ENCODE measurements at places on chromosomes 5 and 9.

GRCh38 chr9:87147839-87148238 is 200.5 kb upstream of the GAS1 start:
- no peak for DNase-seq

DNA sequence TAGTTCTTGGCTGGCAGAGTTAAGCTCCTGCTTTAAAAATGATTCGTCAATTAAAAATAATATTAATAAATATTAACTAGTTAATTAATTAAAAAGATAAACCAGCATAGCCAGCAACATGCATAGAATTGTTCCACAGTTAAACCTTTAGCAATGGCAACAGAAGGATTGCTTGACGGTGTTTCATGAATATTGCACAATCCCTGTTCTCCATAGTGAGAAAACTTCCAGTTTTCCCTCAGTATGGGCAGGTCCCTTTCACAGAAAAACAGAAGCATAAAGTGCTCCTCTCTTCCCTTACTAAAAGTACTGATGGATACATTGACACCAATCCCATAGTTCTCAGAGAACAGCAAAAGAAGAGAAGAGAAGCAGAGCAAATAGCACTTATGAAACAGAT is 71.4 kb upstream of the CAST start:
- no peak for DNase-seq

DNA sequence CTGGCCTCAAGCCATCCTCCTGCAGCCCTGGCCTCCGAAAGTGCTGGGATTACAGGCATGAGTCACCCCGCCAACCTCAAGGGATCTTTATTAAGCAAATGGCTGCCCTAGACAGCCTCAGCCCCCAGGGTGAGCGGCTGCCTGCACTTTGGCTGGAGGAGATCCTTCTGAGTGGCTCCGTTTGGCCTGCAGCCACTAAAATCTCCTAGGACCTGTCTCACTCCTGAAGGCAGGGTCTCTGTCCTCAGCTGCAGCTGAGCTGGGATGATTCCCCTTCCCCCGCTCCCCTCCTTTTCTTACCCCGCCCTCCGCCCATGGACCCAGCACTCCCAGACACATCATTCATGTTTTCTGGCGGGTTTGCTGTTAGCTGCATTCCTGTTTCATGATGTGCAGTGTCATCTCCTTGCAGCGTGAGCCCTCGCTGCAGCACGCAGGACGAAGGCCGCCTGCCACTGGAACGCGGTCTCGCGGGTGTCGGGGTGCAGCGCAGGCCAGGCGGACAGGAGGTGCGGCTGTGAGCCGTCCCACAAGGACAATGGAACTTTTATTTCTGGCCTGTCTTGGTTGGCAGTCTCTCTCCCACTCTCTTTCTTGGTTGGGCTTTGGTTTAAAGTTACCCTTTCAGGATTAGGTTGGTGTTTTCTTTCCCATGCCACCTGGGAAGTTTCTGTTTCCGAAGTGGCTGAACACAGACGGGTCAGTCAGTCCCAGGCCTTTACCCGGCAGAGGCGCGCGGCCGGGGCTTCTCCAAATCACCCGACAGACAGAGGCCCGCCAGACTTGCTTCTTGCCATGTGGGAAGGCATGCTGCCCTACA is 137.1 kb downstream of the FOXD1 start:
- no peak for DNase-seq

GRCh38 chr9:126809068-126809467 is 4.2 kb downstream of the ZBTB43 start:
- no peak for DNase-seq

DNA sequence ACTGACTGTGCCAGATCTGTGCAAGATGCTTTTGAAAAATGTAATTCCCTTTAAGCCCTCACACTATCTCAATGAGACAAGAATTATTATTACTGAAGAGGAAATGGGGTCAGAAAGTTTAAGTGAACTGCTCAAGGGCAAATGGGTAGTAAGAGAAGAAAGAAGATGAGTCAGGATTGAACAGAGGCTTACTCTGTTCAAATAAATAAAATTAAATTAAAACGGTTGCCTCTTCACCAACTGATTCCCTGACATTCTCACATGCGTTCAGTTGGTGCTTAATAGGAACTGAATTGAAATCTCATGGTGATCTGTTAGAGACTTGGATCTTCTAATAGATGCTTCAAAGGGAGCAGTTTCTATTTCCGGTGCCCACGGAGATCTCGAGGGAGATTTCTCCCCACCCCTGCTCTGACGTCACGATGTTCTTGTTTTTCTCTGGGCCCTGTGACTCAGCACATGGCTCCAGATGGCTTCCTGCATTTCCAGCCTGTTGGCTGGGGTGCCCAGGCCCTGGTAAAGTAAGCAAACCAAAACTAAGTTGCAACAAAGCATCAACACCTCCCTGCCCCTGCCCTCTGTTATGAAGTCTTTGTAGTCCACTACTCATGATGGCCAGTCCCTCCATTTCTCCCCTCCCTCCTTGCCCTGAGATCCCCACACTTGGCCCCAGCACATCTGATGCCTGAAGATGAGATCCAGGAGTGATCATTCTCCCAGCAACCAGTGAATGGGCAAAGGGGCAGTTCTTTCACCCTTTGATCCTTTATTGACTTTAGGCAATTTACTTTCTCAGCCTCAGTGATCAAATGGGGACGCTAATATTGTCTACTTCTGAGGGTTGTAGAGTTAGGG is 106.1 kb upstream of the CPEB4 start:
- DNase-seq = peak; percentile 71

DNA sequence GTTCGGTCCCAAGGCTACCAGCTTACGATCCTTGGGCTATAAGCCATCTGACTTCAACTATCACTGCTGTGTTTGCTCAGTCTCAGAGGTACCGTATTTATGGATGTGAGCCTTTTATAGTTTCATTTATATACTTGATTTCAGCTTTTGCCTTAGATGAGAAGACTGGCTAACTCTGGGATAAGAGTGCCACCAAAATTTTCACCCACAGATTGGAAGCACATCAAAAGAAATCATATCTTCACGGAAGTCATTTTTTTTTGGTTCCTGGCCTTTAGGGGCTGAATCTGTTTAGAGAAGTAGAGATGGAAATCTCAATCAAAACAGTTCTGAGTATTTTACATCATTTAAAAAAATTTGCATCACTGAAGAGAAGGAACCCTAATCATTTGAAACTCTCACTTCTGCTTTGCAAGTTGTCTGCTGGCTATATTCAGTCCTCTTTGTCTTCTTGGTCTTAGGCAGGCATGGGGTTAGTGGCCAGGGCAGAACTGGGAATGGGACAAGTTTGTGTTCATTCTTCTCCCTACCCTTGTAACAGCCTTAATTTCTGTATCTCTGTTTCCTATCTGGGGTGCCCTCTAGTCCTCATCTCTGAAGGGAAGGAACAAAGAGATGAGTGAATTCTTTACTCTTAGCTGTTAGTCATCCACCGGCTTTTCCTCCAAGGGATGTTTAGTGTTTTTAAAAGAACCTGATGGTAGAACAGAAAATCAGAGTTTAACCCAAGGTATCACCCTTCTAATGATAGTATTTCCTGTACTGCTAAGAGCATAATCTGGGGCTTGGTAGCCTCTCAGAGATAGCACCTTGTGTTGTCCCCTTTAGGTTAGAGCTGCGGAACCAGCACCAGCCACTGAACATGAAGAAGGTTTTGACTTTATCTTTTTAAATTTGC is 14.1 kb upstream of the TNFAIP8 start:
- DNase-seq = peak; percentile 63

GRCh38 chr5:74187757-74188156 is 452.8 kb downstream of the ENC1 start:
- no peak for DNase-seq

DNA sequence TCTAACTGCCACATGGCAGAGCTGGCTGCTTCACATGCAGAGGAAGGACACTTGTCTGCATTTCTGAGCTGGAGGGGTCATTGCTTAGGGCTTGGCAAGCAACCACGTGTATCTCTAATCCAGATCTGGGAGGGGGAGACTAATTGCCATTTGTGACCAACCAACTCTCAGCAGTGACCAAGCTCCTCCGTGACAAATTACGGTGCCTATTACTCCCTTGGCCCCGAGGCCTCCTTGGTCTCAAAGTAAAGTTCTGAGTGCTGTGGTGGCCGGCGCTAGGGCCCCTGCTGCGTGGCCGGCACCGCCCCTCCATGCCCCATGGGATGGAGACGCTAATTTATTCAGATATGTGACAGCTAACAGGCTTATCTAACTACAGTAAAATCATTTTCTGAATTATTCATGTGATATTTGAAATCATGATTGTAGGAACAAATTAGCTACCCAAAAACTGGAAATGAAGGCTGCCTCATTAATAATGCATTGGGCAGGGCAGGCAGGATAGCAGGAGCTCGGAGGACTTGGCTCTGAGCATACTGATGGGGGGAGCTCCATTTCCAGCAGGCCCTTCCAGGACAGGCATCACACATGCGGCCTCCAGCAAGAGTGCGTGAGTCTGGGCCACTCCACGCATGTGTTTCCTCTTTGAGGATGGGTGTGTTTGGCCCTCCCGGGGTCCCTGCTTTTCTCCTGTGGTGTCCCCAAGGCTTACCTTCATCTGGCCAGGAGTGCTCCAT is 67.7 kb downstream of the C5orf15 start:
- DNase-seq = no peak

All from activated T-cell treated with anti-CD3 and anti-CD28 coated beads, Interleukin-2, amount 50 U/mL, for 24 hours (primary cell).